ENCODE measurements at places on chromosomes 13 and 19.

DNA sequence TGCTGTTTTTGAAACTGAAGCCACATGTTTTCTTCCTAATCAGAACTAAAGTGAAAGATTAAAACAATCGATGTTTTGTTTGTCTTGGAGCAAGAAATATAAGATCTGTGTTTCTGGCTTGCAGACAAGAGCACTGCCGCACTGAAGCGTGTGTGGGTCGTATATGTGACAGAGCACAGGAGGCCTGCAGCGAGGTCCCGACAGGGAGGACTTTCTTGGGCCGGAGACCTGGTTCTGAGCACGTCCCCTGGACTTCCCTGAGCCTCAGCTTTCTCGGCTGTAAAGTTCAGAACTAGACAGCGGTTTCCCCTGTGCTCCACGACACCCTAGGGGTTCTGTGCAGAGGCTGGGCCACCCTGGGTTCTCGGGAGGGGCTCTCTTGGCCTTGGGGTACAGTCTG, 60.5 kb downstream of the GADD45B start:
- DNase-seq = no peak

- no peak for DNase-seq
Measured at GRCh38 chr19:11485245-11485837, 4.5 kb upstream of the ELAVL3 start.

DNA sequence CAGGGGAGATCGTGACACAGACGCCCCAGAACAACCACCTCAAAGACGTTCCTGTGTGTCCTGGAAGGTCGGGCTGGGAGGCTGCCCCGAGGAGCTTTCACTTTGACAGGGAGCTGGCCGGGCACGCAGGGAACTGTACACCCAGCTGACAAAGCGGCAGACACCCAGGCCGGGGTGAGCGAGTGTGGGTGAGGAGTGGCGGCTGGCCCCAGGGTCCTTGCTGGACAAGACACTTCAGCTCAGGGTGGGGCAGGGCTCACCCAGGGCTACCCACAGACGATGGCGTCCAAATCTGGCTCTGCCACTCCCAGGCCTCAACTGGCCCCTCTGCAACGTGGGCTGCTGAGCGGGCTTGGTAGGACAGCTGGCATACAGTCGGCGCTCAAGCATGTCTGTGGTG, 2.0 kb downstream of the FGF22 start:
- no peak for DNase-seq

DNA sequence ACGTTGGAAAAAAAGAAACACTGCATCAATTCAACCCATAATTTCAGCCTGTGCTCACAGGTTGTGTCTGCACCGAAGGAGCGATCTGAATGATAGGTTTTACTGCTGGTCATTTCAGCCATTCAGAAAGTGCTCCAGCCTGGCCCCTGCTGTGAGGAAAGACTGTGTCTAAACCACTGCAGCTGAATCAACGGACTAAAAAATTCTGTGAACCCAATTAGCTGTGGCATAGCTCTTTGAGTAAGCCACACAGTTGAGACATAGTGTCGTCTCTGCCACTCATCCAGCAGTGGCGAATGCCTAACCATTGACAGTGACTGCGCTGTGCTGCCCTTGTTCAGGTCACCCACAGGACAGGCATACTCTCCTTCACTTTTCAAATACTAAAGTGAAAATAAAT, 179.8 kb downstream of the COG6 start:
- DNase-seq = no peak

- DNase-seq = no peak
Measured at GRCh38 chr19:8577741-8578140, 499 bp upstream of the MYO1F start.

DNA sequence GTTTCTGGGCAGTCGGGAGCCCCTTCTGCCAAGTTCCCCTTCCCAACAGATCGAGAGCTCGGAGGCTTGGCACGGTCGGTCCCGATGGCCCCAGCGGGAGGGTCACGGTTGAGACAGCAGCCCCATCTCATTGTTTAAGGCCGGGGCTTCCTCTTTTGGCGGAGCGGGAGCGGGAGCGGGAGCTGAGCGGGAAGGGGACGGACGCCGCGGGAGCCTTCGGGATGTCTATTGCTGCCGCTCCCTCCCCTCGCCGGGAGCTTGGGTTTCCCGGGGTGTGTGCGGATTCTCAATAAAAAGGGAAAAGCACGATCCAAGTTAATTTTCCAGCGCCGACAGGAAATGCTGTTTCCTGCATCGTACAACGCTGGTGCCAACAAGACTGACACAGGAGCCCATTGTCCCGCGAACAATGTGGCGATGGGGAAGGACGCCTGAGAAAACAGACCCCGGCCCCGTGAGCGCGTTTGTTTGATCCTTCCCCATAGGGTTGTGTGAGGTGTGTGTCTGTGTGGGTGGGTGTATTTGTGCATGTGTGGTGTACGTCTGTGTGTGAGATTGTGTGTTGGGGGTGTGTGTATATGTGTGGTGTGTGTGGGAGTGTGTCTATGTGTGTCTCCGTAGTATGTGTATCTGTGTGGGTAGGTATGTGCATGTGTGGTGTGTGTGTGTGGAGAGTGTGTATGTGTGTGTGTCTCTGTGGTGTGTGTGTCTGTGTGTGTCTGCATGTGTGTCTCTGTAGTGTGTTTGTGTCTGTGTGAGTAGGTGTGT, 36.3 kb upstream of the FLT1 start:
- no peak for DNase-seq

DNA sequence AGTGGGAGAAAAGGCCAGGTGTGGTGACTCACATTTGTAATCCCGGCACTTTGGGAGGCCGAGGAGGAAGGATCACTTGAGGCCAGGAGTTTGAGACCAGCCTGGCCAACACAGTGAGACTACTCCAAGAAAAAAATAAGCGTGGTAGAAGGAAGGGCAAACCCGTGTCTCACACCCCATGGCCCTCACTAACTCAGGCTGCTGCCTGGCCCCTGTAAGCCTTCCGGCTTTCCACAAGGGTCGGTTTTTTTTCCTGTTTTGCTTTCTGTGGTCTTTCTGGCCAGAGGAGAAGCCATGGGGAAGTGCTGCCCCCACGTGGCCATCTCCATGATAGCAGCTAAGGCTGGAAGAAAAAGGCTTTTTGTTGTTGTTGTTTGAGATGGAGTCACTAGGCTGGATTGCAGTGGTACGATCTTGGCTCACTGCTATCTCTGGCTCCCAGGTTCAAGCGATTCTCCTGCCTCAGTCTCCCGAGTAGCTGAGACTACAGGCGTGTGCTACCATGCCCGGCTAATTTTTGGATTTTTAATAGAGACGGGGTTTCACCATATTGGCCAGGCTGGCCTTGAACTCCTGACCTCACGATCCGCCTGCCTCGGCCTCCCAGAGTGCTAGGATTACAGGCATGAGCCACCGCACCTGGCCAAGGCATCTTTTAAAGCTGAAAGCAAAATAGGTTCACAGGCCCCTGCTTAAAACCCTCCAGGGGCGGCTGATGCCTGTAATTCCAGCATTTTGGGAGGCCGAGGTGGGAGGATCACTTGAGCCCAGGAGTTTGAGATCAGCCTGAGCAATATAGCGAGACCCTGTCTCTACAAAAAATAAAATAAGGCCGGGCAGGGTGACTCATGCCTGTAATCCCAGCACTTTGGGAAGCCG, 7.5 kb upstream of the ARHGEF18 start:
- peak; percentile 34 for DNase-seq

DNA sequence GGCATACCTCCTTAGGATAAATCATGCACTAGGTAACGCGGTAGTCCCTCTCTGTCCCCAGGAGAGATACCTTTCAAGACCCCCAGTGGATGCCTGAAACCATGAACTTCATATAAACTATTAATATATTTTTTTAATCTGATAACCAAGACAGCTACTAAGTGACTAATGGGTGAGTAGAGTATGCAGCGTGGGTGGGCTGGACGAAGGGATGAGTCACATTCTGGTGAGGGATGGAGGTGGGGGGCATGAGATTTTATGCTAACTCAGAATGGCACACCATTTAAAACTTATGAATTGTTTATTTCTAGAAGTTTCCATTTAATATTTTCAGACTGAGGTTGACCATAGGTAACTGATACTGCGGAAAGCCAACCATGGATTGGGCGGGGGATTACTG, 46.2 kb downstream of the CDK8 start:
- DNase-seq = no peak

- DNase-seq = no peak
Measured at GRCh38 chr19:10227026-10227971, 3.8 kb downstream of the S1PR2 start.

- no peak for DNase-seq
Measured at GRCh38 chr13:100323937-100324336, 235.0 kb downstream of the PCCA start.

DNA sequence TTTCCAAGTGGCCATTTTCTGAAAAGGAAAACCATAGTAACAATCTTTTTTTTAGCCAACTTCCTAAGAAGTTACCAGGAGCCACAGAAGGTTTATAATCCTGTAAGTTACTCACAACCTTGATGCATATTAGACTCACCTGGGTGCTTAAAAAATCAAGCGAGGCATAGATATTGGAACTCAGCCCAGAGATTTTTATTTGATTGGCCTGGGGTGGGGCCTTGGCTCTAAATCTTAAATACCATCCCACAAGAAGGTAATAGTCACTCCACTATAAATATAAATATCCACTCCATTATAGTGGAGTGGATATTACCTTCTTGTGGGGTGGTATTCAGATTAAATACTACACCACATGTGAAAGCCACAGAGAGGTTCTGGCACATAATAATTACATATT, 429.6 kb downstream of the RFC3 start:
- no peak for DNase-seq

GRCh38 chr13:88704600-88705275, 1033.6 kb downstream of the SLITRK5 start:
- no peak for DNase-seq

DNA sequence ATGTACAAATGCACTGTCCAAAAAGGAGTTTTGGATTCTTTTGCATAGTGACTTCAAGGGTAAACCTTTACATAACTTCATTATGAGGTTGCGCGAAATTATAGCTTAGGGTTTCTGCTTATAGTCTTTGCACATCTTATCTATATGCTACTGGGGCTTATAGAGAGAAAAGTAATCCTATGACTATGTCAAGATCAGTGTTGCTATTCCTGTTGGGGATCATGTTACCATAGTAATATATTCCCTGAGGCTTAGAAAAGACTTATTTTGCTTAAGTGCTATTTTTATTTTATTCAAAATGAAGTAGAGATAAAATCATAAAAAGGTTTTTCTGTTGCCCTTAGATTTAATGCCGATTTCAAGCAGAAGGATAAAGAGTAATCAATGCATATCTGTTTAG, 14.7 kb upstream of the POSTN start:
- no peak for DNase-seq

DNA sequence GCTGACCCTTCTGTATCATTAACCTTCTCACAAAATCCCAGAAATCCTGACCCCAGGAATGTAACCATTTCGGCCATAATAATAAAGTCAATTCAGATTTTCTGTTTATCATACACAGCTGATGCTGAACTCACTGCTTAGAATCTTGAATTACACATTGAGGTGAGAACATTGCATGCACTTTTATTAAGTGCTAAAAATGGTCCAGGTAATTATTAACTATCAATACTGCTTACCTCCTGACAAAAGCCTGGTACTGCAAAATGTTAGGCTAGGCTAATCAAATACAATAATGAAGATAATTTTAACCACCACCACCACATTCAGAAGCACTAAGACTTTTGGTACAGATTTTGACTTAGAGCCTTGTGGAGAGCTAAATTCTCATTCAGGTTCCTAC, 36.1 kb downstream of the KLF12 start:
- DNase-seq = no peak

DNA sequence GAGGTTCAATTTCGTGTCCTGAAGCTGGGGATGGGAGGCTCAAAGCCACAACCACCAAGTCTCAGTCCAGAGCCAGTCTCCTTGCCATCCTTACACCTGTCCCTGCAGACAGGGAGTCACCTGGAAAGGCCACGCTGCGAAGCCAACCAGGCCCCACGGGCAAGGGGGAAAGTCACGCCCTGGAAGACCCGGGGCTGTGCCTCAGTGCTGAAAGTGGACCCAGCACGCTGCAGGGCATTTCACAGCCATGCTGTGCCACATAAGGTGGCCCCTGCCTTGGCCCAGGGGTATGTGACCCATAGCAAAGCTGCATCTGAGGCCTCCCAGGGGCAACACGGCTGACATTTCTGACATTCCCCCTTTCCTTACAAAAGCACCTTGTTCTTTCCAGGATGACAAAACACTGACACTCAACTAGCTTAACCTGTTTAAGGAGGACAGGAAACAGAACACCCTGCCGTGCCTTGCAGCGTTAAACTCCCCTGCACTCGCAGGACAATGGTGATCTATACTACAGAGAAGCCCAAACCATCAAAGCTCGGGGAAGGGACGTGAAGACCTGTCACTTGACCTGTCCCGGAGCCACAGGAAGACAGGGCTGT, 14.8 kb downstream of the CHERP start:
- no peak for DNase-seq

DNA sequence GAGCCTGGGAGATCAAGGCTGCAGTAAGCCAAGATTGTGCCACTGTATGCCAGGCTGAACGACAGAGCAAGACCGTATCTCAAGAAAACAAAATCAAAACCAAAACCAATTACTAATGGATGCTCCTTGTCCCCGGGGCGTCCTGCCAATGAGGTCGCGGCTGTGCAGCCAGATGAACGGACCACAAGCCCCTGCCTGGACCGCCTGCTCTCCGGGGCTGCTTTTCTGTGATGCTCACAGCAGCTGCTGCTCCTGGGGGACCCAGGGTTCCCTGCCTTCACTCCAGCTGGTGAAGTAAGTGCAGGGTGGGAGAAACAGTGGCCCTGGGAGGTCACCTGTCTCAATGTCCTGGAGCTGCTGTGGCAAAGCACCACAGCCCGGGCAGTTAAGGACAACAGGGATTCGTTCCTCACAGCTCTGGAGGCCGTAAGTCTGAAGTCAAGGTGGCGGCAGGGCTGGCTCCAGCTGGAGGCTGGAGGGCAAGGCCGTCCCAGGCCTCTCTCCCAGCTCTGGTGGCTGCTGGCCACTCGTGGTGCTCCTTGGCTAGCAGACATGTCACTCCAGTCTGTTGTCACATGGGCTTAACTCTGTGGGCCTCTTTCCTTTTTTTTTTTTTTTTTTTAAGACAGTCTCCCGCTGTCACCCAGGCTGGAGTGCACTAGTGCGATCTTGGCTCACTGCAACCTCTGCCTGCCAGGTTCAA, 10.1 kb downstream of the COPE start:
- no peak for DNase-seq

DNA sequence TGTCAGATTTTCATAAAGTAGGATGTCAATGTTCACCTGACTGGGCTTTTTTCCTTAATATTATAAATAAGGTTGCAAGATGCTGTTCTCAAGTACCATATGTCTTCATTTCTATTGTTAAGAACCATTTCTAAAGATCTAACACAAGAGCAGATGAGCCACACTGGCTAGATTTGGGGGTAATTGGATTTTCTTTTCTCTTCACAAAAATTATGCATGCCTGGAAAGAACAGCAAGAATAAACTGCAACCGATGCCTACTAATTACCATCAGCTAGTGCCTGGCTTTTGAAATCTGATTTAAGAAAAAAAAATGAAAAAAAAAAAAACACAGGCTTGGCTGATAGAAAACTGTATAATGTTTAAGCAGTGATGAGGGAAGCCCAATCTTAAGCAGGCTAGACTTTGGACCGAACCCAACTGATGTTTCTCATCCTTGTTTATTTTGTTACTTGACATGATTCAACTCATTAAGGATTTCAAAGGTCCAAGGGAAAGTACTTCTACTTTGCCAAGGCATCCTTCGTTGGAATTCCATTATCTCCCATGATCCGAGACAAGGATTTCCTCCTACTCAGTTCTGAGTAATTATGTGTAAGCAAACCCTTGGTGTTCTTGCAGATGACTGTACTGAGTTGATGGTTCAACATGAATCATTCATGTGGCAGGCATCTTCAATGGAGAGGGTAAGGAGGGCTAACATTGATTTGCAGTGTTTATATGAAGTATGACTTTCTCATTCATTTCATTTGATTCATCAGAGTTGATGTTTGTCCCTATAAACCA, 300.5 kb downstream of the SPRY2 start:
- no peak for DNase-seq

All from NCI-H1417 treated with DMSO at 0.1 percent for 48 hours (cell line).